Stimulated activated CD8-positive, alpha-beta memory T cell treated with anti-CD3 and anti-CD28 coated beads, Interleukin-15, amount 100 ng/mL, for 4 hours (primary cell): ENCODE measurements at places on chromosomes 7 and 10.

DNA sequence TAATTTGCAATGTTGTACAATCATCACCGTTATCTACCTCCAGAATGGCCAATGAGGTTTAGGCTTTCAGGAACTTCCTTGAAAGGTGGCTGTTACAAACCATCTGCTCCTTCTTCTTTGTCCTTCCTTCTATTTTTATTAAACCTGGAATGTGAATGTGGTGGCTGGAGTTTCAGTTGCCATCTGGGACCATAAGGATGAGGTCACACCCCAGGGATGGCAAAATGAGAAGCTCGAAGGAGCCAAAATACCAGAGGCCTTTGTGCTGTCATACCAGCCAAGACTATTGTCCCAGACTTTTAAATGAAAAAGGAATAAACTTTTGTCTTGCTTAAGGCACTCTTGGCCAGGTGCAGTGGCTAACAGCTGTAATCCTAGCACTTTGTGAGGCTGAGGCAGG lies 30.9 kb upstream of the LMTK2 start:
- no peak for DNase-seq

GRCh38 chr7:147151661-147152060 lies 1035.1 kb downstream of the CNTNAP2 start:
- no peak for DNase-seq

- no peak for DNase-seq
Measured at GRCh38 chr10:97534746-97535367, 36.1 kb downstream of the UBTD1 start.

- DNase-seq, result no peak
Measured at GRCh38 chr7:29765490-29765889, 40.8 kb upstream of the WIPF3 start.

DNA sequence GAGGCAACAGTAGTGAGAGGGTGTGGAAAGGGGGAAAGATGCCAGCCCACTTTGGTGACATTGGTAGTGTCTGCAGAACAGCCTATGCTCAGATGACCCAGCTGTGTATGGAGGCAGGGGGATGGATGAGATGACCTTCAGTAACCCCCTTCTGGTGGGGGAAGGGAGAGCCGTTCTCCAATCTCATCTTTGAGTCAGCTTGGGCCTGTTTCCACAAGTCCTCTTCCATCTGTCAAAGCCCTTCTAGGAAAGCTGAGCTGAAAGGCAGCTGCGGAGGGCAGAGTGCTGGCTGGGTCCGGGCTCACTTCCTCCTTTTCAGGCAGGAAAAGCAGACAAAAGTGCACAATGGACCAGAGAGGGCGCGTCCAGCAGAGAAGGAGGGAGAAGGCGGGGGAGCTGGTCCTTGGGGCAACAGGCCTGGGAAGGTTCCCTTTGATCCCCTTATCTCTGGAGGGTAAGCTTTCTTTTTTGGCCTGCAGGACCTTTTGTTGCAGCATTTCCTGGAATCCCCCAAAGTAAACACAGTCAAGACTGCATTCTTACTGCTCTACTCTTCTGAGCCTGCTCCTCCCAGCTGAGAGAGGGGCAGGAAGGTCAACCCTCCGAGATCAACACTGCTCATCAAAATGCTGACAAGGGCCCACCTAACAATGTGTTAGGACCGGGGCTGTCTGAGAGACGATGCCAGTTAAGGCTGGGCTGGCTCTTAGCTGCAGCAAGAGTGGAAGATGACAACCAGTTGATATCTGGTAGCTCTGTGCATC lies 1.2 kb upstream of the LRMDA start:
- DNase-seq, result no peak
